Stimulated activated CD8-positive, alpha-beta memory T cell treated with anti-CD3 and anti-CD28 coated beads, Interleukin-7, amount 100 ng/mL, for 1 hour (primary cell): ENCODE measurements at places on chromosomes 7 and 10.

DNA sequence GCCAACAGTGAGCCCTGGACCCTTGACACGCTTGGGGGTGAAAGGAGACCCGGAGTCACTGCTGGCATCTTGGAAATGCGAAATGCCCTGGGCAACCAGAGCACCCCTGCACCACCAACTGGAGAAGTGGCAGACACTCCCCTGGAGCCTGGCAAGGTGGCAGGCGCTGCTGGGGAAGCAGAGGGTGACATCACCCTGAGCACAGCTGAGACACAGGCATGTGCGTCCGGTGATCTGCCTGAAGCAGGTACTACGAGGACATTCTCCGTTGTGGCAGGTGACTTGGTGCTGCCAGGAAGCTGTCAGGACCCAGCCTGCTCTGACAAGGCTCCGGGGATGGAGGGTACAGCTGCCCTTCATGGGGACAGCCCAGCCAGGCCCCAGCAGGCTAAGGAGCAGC, 98.5 kb downstream of the TACC2 start:
- DNase-seq, result no peak

- no peak for DNase-seq
Observed at GRCh38 chr7:156178857-156179256, 366.6 kb upstream of the SHH start.

GRCh38 chr7:113246738-113247137, 128.4 kb upstream of the SMIM30 start:
- no peak for DNase-seq

DNA sequence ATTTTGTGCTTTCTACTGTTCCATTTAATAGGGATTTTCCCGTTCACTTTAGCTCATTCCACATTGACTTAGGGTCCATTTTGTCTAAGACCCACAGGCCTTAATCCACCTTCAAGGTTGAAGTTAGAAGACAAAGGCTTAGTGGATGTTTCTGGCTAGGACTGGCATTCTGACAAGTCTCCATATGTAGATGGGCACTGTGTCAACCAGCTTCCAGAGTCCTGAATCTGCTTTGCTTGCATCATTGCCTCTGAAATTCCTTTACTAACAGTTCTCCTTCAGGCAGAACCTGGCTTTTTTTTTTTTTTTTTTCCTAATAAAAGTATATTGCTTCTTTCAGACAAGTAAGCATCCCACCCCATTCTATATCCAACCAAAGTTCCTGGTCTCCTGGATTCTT, 69.6 kb upstream of the PDCD4 start:
- DNase-seq, result no peak
